ENCODE measurements at places on chromosomes 4 and X. TPM values are rescaled to one million over a fixed set of nuclear protein-coding genes. Genes with fewer than 3 reads are reported as not detected.

Gene RIPPLY1
- total RNA-seq: not detected

Gene SMIM43
- not detected for total RNA-seq

DNA sequence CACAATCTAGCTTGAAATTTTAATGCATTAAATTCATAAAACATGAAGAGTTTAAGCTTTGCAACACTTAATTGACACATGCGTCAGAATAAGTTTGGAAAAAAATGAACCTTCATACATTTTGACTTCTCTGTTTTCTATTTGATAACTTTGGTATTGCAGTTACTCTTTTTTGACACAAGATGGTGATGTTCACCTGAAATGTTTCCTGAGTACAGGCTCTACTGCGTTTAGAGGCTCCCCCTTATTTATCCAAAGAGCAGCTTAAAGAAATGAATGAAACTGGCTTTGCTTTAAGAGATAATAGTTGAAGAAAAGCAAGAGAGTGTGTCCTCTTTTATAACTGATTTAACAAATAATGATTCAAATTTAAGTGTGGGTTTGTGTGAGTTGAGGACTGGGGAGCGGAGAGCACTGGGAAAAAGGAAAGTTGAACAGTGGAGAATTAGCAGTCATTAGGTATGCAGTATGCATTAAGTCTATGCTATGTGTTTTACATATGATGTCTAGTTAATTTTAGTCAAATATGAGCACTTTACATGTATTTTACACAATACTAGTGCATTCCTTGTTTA, 180.6 kb upstream of the NUDT6 start:
- no peak for DNase-seq
- H3K4me1 ChIP-seq: no peaks in the 10 kb centered on the region
- H3K27ac ChIP-seq: no peak overlapping the region
- no peaks in the 10 kb centered on the region for H3K27me3 ChIP-seq
- H3K36me3 ChIP-seq: no peaks in the 10 kb centered on the region

Gene GJB1
- total RNA-seq: not detected

Gene ADGRL3
- total RNA-seq: 2.0 TPM

DNA sequence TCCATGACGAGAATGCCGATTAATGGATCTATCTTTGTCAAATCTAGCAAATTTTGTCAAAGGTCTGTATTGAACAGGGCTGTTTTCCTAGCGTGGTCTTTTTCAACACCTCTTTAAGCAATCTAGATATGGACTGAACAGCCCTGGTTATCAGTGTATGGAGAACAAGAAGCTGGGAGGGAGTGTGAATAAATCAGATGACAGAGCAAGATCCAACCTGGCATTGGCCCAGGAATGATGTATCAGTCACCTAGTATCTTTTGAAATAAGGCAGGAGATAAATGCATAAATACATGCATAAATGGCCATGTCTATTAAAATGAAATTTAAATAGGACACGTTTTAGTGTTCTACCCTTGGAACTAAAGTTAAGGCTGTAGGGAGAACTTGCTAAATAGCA, 15.7 kb upstream of the AP1S2 start:
- H3K4me3 ChIP-seq: no peak overlapping the region
- no peaks in the 10 kb centered on the region for H3K27me3 ChIP-seq
- DNase-seq: no peak
- H3K4me1 ChIP-seq: no peaks in the 10 kb centered on the region
- no peak overlapping the region for H3K27ac ChIP-seq

DNA sequence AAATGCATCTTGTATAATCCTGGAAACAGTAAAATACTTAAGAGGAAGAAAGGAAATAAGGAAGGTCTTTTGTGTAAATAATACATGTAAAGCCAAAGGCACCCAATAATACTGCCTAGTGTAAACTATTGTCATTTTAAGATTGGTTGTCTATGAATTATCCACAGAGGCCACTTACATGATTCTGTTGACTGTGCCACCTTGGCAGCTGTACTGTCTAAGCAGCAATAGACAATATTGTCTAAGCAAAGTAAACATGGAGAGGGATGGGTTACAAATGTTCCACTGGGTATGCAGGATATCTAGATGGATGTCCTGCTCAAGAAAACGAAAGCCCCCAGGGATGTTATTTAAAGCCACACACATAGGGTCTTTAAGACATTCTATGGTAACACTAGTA, 19.4 kb downstream of the BEND4 start:
- H3K27me3 ChIP-seq: no peaks in the 10 kb centered on the region
- no peaks in the 10 kb centered on the region for H3K4me1 ChIP-seq
- no peak for DNase-seq
- H3K4me3 ChIP-seq: no peak overlapping the region

Gene AGTR2
- total RNA-seq: not detected

DNA sequence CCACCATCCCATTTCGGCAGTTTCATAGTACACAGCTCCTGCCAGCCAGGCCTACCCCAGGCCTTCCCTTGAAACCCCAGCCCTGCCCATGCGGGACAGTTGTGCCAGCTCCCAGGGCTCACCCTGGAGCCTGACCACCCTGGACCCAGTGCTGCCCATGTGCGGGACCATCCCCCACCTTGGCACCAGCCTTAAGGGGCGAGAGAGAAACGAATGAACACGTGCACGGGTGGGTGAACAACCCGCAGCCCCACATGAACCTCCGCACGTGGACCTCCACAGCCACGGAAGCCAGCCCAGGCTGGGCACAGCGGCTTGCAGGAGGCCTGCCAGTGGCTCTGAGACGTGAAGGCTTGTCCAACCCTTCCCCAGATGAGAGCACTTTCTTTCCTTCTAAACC, 76.0 kb upstream of the MXD4 start:
- H3K27me3 ChIP-seq: no peaks in the 10 kb centered on the region
- H3K27ac ChIP-seq: no peak overlapping the region
- no peak overlapping the region for H3K4me3 ChIP-seq
- H3K4me1 ChIP-seq: peaks cover 4% of the 10 kb centered on the region
- no peak for DNase-seq
- H3K36me3 ChIP-seq: no peaks in the 10 kb centered on the region

Gene PPP4R3C
- not detected for total RNA-seq

GRCh38 chr4:83438719-83439118, 16.9 kb downstream of the HELQ start:
- no peaks in the 10 kb centered on the region for H3K4me1 ChIP-seq
- no peak overlapping the region for H3K4me3 ChIP-seq
- H3K36me3 ChIP-seq: peaks cover 29% of the 10 kb centered on the region
- DNase-seq: no peak
- no peak overlapping the region for H3K27ac ChIP-seq

Gene PPP1R2C
- not detected for total RNA-seq

DNA sequence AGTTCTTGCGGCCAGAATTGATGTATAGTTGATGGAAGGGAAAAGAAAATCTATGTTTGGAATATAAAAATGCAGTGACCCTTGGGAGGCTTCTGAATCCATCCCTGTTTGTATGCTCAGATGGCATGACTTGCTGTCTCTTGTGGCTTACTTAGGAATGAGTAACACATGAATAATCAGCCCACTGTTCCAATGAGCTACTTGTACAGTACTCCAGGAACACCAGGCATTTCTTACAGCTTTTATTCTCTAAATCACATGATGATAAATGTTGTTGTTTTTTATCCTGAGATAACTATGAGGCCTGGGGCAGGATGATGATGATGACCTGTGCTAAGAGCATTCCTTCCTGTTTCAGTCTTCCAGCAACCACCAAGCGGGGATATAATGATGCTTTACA, 18.9 kb downstream of the TMPRSS11E start:
- H3K27me3 ChIP-seq: no peaks in the 10 kb centered on the region
- H3K27ac ChIP-seq: no peak overlapping the region
- no peaks in the 10 kb centered on the region for H3K4me1 ChIP-seq
- no peak overlapping the region for H3K4me3 ChIP-seq
- DNase-seq: no peak

GRCh38 chr4:84529169-84529751, 30.2 kb upstream of the NKX6-1 start:
- H3K4me3 ChIP-seq: no peak overlapping the region
- no peak overlapping the region for H3K27ac ChIP-seq
- H3K4me1 ChIP-seq: no peaks in the 10 kb centered on the region
- no peaks in the 10 kb centered on the region for H3K27me3 ChIP-seq
- DNase-seq: no peak
- no peaks in the 10 kb centered on the region for H3K36me3 ChIP-seq

Gene CSAG3
- not detected for total RNA-seq

GRCh38 chrX:155270969-155271368, 6.7 kb upstream of the RAB39B start:
- H3K4me3 ChIP-seq: no peak overlapping the region
- no peaks in the 10 kb centered on the region for H3K36me3 ChIP-seq
- DNase-seq: no peak
- no peak overlapping the region for H3K27ac ChIP-seq

DNA sequence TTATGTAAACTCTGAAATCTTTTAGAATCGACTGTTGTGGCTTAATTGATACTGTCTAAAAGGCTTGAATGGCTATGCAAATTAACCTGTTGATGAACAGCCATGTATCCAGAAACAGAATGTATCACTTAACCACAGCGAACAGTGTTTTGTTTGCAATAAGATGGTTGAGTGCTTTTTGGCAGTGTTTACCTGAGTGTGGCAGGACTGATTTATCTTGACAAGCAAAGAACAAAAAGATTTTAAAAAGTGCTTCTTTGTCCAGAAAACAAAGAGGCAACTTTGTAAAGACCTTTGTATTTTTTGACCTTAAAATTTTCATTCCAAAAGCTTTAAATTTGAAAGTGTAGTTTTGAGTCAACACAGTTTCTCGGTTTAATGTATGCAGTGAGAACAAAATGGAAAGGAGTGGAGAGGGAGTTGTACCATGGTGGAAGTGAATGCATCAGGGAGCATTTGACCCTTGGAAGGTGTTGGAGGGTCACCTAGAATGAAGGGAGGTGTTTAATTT, 18.0 kb downstream of the ARHGAP10 start:
- no peaks in the 10 kb centered on the region for H3K27me3 ChIP-seq
- DNase-seq: peak; percentile 23
- H3K4me3 ChIP-seq: no peak overlapping the region

DNA sequence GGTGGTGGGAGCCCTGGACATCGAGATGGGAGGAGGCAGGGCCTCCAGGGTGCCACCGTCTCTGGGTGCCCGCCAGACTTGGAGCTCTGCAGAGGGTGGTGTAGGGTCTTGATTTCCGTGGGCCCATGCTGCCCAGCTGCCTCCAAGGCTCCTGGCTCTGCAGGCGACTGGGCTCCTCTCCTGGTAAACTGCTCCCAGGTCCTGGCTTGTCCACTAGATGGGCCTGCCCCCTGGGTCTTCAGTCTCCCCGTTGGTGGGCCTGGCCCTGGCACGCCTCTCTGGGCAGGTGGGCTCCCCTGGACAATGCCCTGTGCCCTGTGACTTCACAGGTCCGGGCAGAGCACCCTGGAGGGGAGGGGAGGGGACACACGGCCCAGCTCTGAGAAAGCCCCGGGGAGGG, 7.7 kb downstream of the FGFR3 start:
- DNase-seq: no peak
- H3K27ac ChIP-seq: no peak overlapping the region
- H3K27me3 ChIP-seq: no peaks in the 10 kb centered on the region
- no peak overlapping the region for H3K4me3 ChIP-seq
- H3K4me1 ChIP-seq: peaks cover 4% of the 10 kb centered on the region

GRCh38 chr4:38090455-38091246, 130.5 kb downstream of the PTTG2 start:
- peaks cover 11% of the 10 kb centered on the region for H3K36me3 ChIP-seq
- H3K27ac ChIP-seq: no peak overlapping the region
- no peak for DNase-seq
- H3K27me3 ChIP-seq: no peaks in the 10 kb centered on the region
- H3K4me1 ChIP-seq: peaks cover 4% of the 10 kb centered on the region

- no peaks in the 10 kb centered on the region for H3K27me3 ChIP-seq
- no peak overlapping the region for H3K4me3 ChIP-seq
- H3K4me1 ChIP-seq: no peaks in the 10 kb centered on the region
- H3K36me3 ChIP-seq: no peaks in the 10 kb centered on the region
- no peak for DNase-seq
Measured at GRCh38 chrX:100647095-100647494, 3.1 kb downstream of the SRPX2 start.

Gene DGAT2L6
- not detected for total RNA-seq

Gene CCSER1
- total RNA-seq: 41.4 TPM

Gene NHSL2
- 6.5 TPM for total RNA-seq

Gene SPATA18
- 1.4 TPM for total RNA-seq

DNA sequence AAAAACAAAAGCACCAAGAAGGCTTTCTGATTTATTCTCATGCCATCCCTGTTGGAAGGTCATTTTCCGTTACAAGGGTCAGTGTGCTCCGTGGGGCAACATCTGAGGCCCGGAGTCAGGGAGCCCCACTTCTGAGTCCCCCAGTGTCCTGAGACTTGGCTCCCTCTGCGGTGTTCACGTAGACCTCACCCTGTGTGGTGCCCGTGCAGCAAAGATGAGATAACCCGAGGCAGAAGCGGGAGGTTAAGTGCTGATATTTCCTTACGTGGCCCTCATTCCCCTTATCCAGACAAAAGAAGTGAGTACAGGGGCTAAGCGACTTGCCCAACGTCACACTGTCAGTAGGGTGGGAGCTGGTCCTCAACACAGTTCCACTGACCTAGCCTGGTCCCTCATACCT, 3.5 kb downstream of the JAKMIP1 start:
- H3K4me3 ChIP-seq: no peak overlapping the region
- peaks cover 15% of the 10 kb centered on the region for H3K4me1 ChIP-seq
- no peaks in the 10 kb centered on the region for H3K36me3 ChIP-seq

GRCh38 chr4:73843369-73843768, 6.9 kb downstream of the CXCL6 start:
- H3K4me3 ChIP-seq: no peak overlapping the region
- no peaks in the 10 kb centered on the region for H3K27me3 ChIP-seq
- no peaks in the 10 kb centered on the region for H3K36me3 ChIP-seq
- no peak overlapping the region for H3K27ac ChIP-seq
- DNase-seq: no peak
- H3K4me1 ChIP-seq: no peaks in the 10 kb centered on the region

Gene WNK3
- total RNA-seq: 2.3 TPM

Gene NDP
- total RNA-seq: not detected

Gene TRIML2
- not detected for total RNA-seq

- H3K27me3 ChIP-seq: no peaks in the 10 kb centered on the region
- no peak overlapping the region for H3K27ac ChIP-seq
- H3K36me3 ChIP-seq: peaks cover 3% of the 10 kb centered on the region
Measured at GRCh38 chr4:38084877-38085711, 124.9 kb downstream of the PTTG2 start.

GRCh38 chr4:120443116-120443515, 376.5 kb upstream of the MAD2L1 start:
- H3K36me3 ChIP-seq: no peaks in the 10 kb centered on the region
- no peak overlapping the region for H3K27ac ChIP-seq
- H3K4me3 ChIP-seq: no peak overlapping the region
- H3K27me3 ChIP-seq: no peaks in the 10 kb centered on the region

Measured in thyroid gland (tissue), 4 donors.